Cortex of kidney (tissue), 1 donor: ENCODE measurements at places on chromosomes 13 and 19.

- no peak for DNase-seq
Observed at GRCh38 chr19:39379865-39380396, 11.0 kb downstream of the PAF1 start.

DNA sequence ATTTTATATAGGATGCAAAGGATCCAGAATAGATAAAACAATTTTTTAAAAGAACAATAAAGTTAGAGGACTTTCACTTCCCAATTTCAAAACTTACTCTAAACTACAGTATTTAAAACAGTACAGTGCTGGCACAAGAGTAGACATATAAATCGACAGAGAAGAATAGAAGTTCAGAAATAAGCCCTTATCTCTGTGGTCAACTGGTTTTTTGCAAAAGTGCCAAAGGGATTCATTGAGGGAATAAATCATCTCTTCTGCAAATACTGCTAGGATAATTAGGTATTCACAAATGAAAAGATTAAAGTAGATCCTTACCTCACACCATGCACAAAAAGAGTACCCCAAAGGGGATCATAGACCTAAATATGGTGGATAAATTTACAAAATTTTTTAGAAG lies 431.0 kb upstream of the HTR2A start:
- DNase-seq = no peak

GRCh38 chr13:99972190-99972731 lies 694 bp upstream of the ZIC5 start:
- DNase-seq = no peak

DNA sequence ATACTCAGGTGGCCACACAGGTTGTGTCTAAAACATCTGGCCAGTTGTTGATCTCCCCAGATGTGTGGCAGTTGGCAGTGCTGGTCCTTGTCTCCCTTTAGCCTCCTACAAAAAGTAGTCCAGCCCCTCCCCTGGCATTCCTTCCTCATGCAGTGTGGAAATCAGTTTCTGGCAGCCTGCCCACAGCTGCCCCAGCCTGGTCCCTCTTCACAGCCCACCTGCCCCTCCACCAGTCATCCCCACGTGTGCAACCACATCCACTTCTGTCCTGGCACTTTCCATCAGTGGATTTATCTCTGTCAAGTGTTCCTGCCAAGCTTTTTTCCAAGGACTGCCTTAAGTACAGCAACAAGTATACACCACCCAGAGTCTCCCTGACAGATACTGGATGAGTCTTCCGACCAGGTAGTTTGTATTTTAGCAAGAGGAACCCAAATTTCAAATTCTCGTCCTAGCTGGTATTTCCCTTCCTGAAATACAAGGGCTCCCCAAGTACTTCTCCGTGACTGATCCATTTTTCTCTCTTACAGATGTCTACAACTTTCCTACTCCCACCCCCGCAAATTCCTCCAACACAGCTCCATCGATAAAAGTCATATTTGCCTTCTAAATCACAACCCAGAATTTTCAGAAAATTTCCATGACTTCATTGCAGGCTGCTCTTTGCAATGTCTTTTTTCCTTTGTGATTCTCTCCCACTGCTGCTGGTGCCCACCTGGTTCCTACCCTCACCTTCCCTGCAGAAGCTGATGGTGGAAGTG lies 313.5 kb downstream of the FOXO1 start:
- DNase-seq = no peak

DNA sequence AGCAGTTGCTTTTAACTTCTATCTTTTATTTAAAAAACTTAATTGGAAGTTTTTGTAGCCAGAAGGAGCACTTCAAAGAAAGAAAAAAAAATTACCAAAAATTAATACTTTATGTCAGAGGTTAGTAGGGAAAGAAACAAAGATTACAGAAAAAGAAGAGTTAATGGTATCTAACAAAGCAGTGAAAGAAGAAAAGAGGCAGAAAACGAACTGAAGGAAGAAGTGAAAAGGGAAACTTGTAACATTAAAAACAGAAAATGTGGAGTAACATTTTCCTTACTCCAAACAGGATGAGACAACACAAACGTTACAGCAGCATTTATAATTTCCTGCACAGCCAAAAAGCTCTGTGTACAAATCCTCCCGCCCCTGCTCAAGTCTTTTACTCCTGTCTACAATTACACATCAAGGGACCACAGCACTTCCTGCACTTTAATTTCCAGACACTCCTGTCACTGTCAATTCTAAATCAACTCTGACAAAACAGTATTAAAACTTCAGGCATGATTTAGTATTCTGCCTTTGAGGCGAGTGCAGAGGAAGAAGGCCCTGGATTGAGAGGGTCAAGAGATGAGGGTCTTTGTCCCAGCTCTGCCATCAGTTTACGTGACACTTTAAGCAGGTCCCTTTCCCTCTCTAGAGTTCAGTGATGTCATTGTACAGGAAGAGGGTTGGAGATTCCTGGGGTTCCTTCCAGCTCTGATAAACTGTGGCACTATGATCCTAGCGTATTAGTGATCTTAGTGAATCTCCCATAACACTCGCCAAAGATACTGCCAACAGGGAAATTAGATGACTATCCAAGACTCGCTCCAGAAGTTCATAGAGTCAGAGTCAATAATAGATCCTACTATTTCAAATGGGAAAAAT lies 53.2 kb upstream of the LSM14A start:
- DNase-seq = no peak

GRCh38 chr19:582497-583197 lies 7.0 kb upstream of the HCN2 start:
- DNase-seq = no peak

- DNase-seq = no peak
Observed at GRCh38 chr19:48290771-48291488, 21.0 kb downstream of the ZNF114 start.

DNA sequence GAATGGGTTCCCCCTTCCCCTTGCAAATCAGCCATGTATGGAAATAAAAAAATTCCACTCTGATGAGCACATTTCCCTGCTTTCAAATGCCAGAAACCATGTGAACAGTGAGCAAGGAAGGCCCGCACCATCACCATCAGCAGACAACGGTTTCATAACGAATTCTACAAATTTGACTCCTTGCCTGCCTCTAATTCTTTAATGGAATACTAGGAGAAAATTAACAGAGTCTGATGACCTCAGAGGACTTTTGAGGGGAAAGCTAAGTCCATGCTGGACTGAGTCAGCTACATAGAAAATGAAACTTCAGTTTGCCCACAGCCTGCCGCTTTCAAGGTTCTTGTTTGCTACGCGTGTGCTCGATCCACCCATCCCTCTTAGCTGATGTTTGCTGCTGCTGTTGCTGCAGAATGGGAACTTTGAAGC lies 46.7 kb upstream of the KL start:
- no peak for DNase-seq

DNA sequence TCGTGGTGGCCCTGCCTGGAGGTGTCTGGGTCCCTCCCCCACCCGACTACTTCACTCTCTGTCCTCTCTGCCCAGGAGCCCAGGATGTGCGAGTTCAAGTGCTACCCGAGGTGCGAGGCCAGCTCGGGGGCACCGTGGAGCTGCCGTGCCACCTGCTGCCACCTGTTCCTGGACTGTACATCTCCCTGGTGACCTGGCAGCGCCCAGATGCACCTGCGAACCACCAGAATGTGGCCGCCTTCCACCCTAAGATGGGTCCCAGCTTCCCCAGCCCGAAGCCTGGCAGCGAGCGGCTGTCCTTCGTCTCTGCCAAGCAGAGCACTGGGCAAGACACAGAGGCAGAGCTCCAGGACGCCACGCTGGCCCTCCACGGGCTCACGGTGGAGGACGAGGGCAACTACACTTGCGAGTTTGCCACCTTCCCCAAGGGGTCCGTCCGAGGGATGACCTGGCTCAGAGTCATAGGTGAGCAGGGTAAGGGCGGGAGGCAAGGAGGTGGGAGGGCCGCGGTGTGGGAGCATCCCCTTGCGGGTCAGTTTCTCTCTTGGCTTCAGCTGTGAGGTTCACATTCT lies 19.2 kb downstream of the NECTIN2 start:
- DNase-seq = no peak

DNA sequence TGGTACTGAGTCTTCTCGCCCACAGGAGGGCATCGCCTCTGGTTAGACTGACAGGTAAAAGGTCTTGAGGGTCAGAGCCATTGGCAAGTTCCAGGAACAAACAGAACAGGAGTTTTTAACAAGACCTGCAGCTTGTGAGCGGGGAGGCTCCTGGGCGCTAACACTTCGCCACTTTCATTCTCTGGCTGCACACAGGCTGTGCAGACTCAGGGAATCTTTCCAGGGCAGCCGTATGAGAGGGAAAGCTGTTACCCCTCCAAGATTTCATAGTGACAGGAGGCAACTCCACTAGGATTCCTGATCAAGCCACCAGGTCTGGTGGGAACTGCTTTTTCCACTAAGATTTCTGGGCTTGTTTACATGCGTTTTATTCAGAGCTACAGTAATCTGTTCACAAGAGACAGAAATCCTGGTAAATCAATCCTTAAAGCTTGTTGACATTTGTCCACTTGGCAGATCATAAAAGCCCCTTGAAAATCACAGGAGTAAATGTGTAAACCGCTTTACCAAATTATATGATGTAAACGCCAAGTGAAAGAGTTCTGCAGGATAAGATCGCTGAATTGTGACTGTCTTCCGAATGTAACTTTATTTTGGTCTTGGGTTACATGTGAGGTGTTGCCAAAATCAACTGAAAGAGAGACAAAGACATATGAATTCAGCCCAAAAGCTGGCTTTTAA lies 190.6 kb downstream of the MZT1 start:
- DNase-seq = no peak
